ENCODE measurements at places on chromosomes 4 and X. TPM values are rescaled to one million over a fixed set of nuclear protein-coding genes. Genes with fewer than 3 reads are reported as not detected.

The TMPRSS11B gene
- total RNA-seq = not detected

The DDX53 gene
- not detected for total RNA-seq

- DNase-seq = no peak
Measured at GRCh38 chr4:173282626-173283025, 51.5 kb downstream of the HMGB2 start.

GRCh38 chrX:64206556-64207162 lies 1.2 kb upstream of the AMER1 start:
- DNase-seq = no peak

The ALB gene
- total RNA-seq = not detected

The MAGEB1 gene
- not detected for total RNA-seq

The CXorf65 gene
- not detected for total RNA-seq

- DNase-seq = no peak
Measured at GRCh38 chr4:74474345-74475090, 29.6 kb downstream of the AREG start.

The EDA gene
- 5.0 TPM for total RNA-seq

DNA sequence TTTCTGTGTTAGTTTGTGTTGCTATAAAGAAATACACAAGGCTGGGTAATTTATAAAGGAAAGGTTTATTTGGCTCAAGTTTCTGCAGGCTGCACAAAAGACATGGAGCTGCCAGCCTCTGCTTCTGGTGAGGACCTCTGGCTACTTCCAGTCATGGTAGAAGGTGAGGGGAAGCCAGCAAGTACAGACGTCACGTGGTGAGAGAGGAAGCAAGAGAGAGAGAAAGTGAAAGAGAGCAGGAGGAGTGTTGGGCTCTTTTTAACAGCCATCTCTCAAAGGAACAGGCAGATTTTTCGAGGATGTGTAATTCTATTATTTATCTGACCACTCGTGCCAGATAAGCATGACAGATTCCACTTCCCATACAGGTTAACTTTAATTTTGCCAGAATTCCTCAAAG lies 1199.1 kb downstream of the ADGRL3 start:
- no peak for DNase-seq

The FUNDC2 gene
- total RNA-seq = 33.5 TPM

The BMX gene
- total RNA-seq = not detected
